ENCODE measurements at places on chromosomes 12 and 14.
A peak's percentile ranks its signal among the peaks of the same experiment; 100 is the strongest.

DNA sequence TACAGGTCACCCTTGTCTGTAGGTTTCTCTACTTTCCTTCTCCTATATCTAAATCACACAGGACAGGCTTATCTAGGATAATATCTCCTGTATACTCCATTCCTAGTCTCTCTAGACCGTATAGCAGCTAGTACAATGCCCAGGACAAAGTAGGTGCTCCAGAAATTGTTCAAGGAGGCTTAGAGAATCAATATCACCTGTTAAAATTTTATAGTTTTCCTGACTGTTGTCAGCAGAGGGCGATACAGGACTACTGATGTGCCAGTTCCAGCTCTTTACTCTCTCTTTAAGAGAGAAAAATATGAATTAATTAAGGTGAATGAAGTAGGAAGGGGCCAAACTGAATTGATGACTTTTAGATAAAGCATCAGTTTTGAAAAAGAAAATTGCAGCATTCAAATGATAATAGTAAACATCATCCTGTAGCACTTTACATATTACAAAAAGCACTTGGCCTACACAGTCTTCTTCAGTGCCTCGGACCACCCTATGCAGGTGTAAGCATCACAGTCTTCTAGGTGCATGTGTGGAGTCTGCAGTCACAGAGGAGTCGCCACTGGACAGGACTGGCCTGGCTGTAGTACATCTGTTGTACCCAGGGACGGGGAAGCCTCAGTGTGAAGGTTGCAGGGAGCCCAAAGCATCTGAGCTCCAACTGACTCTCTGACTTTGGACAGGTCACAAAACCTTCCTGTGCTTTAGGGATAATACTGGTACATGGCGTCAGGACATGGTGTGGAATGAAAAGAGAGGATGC lies 61.9 kb upstream of the MAX start:
- no peak overlapping the region for H3K4me3 ChIP-seq
- H3K27me3 ChIP-seq, result no peaks in the 10 kb centered on the region
- H3K27ac ChIP-seq, result no peak overlapping the region
- H3K4me1 ChIP-seq, result peaks cover 5% of the 10 kb centered on the region
- peak; percentile 45 for ATAC-seq

GRCh38 chr12:12327802-12328201 lies 22.2 kb downstream of the MANSC1 start:
- H3K36me3 ChIP-seq, result no peaks in the 10 kb centered on the region
- no peaks in the 10 kb centered on the region for H3K4me1 ChIP-seq
- H3K27me3 ChIP-seq, result no peaks in the 10 kb centered on the region
- no peak overlapping the region for H3K4me3 ChIP-seq

DNA sequence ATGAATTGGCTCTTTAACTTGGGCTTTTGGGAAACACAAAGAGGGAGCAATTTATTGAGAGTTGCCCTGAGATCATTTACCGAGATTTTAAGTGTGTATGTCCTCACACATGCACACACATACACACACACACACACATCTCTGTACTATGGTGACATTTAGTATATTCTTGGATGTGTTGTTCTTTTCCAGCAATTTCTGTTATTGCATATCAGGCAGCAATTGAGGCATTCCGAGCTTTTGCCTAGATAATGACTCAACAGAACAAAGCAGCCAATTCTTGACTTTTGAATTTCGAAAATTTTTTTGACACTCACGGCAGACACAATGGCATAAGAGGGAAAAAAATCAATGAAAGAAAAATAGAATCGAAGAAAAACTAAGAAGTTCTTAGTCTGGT lies 248.5 kb downstream of the DUSP6 start:
- no peaks in the 10 kb centered on the region for H3K36me3 ChIP-seq
- no peaks in the 10 kb centered on the region for H3K4me1 ChIP-seq
- peaks cover 7% of the 10 kb centered on the region for H3K27me3 ChIP-seq
- no peak for ATAC-seq
- H3K4me3 ChIP-seq, result no peak overlapping the region
- no peak overlapping the region for H3K27ac ChIP-seq

- H3K4me3 ChIP-seq, result no peak overlapping the region
- H3K27ac ChIP-seq, result no peak overlapping the region
- H3K36me3 ChIP-seq, result peaks cover 19% of the 10 kb centered on the region
- peak; percentile 78 for ATAC-seq
- no peaks in the 10 kb centered on the region for H3K4me1 ChIP-seq
- peaks cover 3% of the 10 kb centered on the region for H3K27me3 ChIP-seq
Measured at GRCh38 chr12:45170456-45171042, 45.3 kb upstream of the ANO6 start.

DNA sequence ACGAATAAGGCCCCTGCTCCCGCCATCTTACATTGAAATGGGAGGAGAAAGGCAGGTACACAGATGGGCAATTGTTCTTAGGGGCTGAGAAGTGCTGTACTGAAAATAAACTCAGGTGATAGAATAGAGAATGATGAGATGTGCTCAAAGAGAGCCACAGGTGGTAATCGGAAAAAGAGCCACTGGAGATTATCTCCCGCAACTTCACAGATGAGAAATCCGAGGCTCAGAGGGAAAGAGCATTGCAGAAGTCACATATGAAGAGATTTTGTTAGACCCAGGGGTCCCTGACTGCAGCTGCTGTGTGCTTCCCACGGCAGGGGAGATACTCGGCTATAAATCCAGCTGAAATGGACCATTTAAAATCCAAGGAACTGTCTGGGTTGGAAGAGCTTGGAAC lies 73.7 kb downstream of the PRIMA1 start:
- H3K4me3 ChIP-seq, result no peak overlapping the region
- peaks cover 7% of the 10 kb centered on the region for H3K27me3 ChIP-seq
- no peaks in the 10 kb centered on the region for H3K4me1 ChIP-seq
- no peaks in the 10 kb centered on the region for H3K36me3 ChIP-seq

GRCh38 chr14:44271637-44272036 lies 235.4 kb downstream of the FSCB start:
- H3K36me3 ChIP-seq, result no peaks in the 10 kb centered on the region
- H3K4me1 ChIP-seq, result no peaks in the 10 kb centered on the region
- ATAC-seq, result no peak
- H3K4me3 ChIP-seq, result no peak overlapping the region
- no peak overlapping the region for H3K27ac ChIP-seq

DNA sequence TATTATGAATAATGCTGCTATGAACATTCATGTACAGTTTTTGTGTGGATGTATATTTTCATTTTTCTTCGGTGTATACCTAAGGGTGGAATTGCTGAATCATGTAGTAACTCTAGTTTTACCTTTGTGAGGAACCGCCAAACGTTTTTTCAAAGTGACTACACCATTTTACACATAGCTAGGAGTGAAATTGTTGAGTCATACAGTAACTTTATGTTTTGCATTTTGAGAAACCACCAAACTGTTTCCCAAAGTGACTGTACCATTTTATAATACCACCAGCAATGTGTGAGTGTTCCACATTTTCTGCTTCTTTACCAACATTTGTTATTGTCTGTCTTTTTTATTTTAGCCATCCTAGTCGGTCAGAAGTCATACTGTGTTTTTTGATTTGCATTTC lies 3.1 kb upstream of the TPH2 start:
- H3K36me3 ChIP-seq, result no peaks in the 10 kb centered on the region
- no peak overlapping the region for H3K4me3 ChIP-seq
- peaks cover 38% of the 10 kb centered on the region for H3K27me3 ChIP-seq
- H3K27ac ChIP-seq, result no peak overlapping the region
- peak; percentile 94 for ATAC-seq
- peaks cover 7% of the 10 kb centered on the region for H3K4me1 ChIP-seq

Data from activated T-helper 17 cell treated with anti-CD3 and anti-CD28 coated beads, Interleukin-2, amount 50 U/mL, for 72 hours (primary cell).